Activated naive CD4-positive, alpha-beta T cell treated with anti-CD3 and anti-CD28 coated beads, Interleukin-2, amount 50 U/mL, for 16 hours (primary cell): ENCODE measurements at places on chromosomes 5 and 9.

DNA sequence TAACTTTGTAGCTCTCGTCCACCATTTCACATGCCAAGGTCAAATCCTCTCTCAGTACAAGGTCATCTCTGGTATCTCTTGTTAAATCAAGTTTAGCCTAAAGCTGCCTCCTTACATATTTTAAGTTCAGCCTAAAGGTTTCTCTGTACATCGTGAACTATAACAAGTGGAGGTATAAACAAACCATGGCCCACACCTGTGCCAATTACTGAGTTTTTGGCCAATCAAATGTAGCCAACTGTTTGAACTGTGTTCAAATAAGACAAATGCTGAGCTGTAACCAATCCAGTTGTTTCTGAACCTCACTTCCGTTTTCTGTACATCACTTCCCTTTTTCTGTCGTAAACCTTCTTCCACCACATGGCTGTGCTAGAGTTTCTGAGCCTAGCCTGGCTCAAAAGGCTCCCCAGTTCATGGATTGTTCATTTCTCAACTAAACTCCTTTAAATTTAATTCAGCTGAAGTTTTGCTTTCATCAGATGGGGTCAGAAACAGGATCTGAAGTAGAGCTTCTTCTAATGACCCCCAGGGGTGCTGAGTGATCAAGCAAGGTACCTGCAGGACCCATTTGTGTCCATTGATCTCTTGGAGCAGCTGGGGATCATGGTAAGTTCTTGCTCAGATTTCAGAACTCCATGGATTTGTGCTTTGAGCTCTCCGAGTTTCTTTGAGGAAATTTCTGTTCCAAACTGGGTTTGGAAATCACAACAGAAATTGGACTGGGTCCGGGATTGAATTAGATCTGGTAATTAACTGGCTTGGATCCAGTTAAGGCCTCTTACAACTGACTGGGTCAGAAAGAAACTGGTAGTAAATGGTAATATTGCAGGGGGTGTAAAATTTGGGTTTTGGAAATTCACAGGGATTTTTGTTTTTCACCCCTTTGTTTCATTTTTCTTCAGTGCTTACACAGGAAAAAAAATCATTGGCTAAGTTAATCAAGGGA, 11.0 kb upstream of the NANS start:
- peak; percentile 31 for DNase-seq

- DNase-seq = peak; percentile 38
Observed at GRCh38 chr5:79236970-79237739, 1.2 kb downstream of the JMY start.

- peak; percentile 43 for DNase-seq
Observed at GRCh38 chr9:130239741-130240241, 25.8 kb upstream of the HMCN2 start.

DNA sequence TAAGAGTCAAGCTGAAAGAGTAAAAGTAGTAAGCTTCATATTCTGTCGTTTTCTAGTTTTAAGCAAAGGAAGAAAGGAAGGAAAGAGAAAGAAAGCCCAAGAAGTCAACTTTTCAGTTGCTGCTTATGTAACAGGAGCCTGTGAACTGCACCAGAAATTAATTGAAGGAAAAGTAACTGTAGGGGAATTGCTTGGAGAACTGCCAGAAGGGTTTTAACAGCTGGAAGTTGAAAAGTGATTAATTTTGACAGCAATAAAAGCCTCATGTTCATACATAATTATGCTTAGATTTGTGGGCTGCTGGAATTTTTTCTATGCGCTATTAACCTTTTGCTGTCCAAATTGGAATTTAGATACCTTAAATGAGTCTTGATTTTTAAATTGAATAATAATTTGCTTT, 255.7 kb downstream of the ENC1 start:
- no peak for DNase-seq

- DNase-seq = no peak
Observed at GRCh38 chr9:18238752-18239447, 235.1 kb upstream of the ADAMTSL1 start.
